ENCODE measurements at places on chromosomes 3 and 15.

- DNase-seq, result no peak
Measured at GRCh38 chr15:57146506-57147201, 228.2 kb downstream of the TCF12 start.

DNA sequence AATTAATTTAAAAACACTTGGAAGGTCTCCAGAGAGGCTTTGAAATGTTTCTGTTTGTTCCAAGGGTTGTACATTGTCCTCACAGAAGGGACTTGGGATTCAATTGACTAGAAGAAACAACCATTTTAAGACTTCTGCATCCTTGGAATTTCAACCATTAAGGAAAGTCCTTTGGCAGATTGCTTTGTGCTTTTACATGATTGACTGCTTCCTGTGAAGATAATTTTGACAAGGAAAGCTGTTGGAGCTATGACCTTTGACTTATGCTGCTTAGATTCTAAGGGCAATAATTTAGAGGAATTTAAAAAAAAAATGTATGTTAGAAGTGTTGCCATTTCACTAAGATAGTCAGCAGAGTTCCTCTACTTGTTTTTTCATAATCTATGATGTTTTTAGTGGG lies 483.9 kb upstream of the TBL1XR1 start:
- no peak for DNase-seq

DNA sequence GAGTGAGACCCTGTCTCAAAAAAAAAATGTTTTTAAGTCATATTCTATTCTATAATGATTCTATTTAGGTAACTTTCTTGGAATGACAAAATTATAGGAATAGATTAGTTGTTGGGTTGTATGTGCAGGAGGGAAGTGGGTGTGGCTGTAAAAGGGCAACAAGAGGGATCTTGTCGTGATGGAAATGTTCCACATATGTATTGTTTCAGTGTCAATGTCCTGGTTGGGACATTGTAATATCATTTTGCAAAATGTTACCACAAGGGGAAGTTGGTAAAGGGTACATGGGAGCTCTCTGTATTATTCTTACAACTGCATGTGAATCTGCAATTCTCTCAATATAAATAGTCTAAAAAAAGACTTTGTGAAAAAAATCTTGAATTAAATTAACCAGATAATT lies 14.3 kb upstream of the ABHD5 start:
- no peak for DNase-seq

DNA sequence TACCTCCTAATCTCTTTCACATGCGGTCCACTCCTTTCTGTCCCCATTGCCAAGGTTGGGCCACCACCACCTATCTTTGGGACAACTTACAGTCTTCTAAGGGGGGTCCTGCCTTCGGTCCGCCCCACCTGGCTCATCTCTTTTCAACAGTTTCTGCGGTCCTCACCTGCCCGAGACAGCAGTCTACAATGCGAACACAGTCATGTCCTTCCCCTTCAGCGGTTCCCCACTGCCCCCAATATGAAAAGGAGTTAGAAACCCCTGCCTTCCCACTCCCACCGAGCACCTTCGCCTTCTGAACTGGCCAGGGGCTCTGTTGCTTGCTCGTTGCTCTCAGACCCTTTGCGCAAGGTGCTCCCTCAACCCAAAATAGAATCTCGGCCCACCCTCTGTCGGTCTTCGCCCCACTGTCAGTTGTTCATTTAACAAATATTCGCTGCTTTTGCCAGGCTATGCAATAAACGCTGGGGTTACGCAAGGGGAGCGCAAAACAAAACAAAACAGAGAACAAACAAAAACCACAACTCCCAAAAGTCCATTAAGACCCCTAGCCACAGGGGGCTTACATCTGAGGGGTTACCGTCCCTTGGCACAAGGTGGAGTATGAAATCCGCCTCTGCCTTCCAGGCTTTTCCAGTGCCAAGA lies 611 bp upstream of the FANCI start:
- no peak for DNase-seq

DNA sequence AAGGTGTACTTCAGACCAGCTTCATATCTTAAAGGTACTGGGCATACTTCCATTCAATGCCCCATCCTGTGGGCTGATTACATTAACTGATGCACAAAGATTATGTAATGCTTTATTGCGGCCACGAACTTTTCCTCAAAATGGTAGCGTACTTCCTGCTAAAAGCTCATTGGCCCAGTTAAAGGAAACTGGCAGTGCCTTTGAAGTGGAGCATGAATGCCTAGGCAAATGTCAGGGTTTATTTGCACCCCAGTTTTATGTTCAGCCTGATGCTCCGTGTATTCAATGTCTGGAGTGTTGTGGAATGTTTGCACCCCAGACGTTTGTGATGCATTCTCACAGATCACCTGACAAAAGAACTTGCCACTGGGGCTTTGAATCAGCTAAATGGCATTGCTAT lies 3.4 kb downstream of the SKIL start:
- DNase-seq, result no peak

DNA sequence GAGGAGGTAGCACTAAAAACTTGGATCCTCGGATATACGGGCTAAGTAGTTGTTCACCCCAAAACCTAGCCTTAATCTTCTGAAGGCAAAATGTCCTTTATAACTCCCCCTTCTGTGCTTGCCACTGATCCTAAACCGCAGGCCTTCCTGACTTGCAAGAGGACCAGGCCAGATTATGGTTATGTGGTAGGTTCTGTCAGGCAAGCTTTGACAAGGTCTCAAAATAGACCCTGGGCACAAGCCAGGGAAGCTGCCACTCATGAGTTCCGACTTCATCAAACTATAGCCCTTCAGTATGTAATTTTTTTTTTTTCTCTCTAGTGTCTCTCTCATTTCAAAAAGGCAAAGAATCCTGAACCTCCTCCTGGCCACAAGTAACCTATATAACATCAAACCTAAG lies 3.2 kb downstream of the LRRFIP2 start:
- no peak for DNase-seq

All from activated naive CD4-positive, alpha-beta T cell (primary cell).